Right renal cortex interstitium (tissue), 3 donors: ENCODE measurements at places on chromosomes 2 and 18. TPM values are rescaled to one million over a fixed set of nuclear protein-coding genes. Genes with fewer than 3 reads are reported as not detected.

GRCh38 chr2:168252976-168253375, 5.6 kb upstream of the STK39 start:
- DNase-seq: no peak

Gene CRYBA2
- not detected for polyA plus RNA-seq

Gene RAD51AP2
- polyA plus RNA-seq: 0.14 TPM

- no peak for DNase-seq
These were observed 237.6 kb upstream of the RGPD4 start for GRCh38 chr2:107589079-107589491.

DNA sequence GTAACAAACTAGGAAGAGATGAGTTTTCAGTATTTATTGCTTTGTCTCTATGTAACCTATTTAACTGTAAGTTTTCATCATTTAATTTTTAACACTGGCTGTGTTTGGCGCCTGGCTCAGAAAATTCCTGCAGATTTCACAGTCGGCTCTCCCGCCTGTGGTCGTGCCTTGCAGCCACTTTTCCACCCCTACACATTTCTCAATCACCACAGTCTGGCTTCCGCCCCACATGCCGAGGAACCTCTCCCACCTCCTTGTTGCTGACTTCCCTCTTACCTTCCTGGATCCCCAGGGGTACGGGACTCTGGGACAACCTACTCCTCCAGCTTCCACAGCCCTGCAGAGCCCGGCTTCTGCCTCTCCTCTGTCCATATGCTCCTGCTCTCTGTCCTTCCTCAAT, 41.6 kb upstream of the MGAT4A start:
- no peak for DNase-seq

GRCh38 chr2:96359310-96359709, 23.7 kb downstream of the NCAPH start:
- DNase-seq: no peak

Gene KYNU
- 7.1 TPM for polyA plus RNA-seq

- DNase-seq: no peak
These were observed 32.9 kb upstream of the ITPRID2 start for GRCh38 chr2:181858600-181858999.

- no peak for DNase-seq
These were observed 317.9 kb downstream of the STK39 start for GRCh38 chr2:167929484-167929883.

DNA sequence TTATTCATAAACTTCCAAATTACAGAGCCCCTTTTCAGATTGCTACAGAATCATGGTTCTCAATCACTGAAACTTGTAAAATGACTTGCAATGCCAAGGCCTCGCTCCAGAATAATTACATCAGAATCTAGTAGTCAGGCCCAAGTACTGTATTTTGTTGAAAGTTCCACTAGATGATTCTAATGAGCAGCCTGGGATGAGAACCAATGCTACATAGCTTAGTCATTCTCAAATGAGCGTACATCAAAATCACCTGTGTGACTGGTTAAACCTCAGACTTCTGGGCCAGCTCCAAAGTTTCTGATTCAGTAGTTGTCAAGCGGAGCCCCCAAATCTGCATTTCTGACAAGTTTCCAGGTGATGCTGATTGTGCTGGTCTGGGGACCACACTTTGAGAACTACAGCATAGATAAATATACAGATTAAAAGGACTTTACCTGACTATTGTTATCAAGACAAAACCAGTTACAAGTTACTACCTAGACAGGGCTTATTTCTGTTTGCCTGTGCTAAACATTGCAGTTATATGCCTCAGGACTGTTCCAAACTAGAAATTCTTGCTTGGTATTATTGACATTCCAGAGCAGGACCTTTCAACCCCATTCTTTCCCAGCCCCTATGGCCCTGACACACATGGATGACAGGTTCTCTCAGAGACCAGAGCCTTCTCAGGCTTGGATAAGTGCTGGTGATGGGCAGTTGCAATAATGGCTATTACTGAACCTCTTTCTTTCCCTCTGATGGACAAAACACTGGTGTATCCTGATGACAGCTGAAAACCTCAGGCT, 83.1 kb downstream of the UPP2 start:
- DNase-seq: no peak

- DNase-seq: no peak
These were observed 239.1 kb downstream of the ASXL3 start for GRCh38 chr18:33817096-33817495.

DNA sequence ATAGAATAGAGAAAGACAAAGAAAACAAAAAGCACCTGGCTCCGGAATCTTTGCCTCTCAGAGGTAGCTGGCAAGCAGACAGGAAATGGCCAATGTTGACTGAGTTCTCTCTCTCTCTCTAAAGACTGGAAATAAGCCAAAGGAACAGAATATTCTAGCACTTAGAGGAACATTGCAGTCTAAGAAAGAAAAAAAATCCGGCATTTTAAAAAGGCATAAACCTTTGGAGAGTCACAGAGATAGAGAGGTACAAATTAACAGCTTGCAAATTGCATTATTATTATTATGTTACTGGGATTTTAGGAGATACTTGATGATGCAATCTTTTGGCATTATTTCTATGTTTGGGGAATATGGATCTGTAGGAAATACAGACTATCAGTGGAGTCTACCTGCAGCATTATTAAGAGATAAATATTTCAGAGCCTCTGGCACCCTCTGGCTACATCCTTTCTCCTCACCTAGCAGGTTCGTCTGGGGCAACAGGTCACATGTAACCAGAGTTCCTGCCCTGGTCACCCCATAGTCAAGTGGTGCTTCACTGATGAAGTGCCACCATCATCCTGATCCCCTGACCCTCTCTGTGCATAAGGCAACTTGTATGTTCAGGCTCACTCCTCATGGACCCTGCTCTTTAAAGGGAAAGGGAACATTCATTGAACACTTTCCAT, 318.9 kb upstream of the ACVR2A start:
- DNase-seq: no peak

Gene CCDC141
- polyA plus RNA-seq: 0.83 TPM

DNA sequence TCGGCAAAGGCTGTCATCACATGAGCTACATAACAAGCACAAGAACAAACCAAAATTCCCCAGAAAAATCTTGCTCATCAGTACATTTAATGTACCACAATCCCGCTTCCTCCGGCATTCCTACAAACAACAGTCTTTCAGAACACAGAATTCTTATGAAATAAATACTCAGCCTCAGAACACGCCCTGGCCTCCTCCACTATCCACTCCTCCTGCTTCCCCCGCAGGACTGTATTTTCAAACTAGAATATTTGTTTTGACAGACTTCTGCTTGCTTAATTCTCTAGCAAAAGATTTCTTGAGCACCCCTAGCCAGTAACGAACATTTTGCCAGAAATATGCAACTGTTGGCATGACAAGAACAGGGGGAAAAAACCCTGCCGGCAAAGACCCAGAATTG, 131.2 kb downstream of the THADA start:
- DNase-seq: no peak

Gene IL36RN
- not detected for polyA plus RNA-seq

- DNase-seq: no peak
These were observed 250.9 kb downstream of the FBXO15 start for GRCh38 chr18:73896685-73897084.

Gene CD207
- 0.07 TPM for polyA plus RNA-seq

GRCh38 chr2:61463769-61464475, 7.0 kb downstream of the USP34 start:
- DNase-seq: no peak

Gene PDE11A
- polyA plus RNA-seq: 6.9 TPM

- no peak for DNase-seq
These were observed 46.8 kb downstream of the TRIB2 start for GRCh38 chr2:12763486-12763885.

GRCh38 chr18:23209796-23210195, 74.5 kb downstream of the CABLES1 start:
- DNase-seq: no peak

GRCh38 chr18:44119607-44120006, 561.1 kb upstream of the SETBP1 start:
- no peak for DNase-seq

DNA sequence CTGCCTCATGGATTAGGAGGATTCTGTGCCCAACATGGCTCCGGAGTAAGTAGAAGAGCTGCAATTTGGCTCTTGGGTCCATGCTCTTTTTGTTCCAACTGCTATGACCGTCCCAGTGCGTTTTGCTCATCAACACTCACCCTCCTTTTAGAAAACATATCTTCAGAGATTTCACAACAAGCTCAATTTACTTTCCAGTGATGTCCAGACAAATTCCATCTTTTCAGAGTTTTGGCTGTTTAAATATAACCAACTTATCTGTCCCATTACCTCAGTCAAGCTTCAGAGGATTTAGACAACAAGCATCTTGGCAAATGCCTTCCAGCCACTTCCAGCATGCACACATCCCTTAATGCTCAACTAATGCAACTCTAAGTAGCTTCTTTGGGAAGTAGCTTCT, 6.9 kb upstream of the SLC14A2 start:
- no peak for DNase-seq

Gene RGPD8
- 1.9 TPM for polyA plus RNA-seq

Gene B3GNT7
- 2.8 TPM for polyA plus RNA-seq

GRCh38 chr2:143802871-143803650, 673.8 kb downstream of the ARHGAP15 start:
- no peak for DNase-seq

DNA sequence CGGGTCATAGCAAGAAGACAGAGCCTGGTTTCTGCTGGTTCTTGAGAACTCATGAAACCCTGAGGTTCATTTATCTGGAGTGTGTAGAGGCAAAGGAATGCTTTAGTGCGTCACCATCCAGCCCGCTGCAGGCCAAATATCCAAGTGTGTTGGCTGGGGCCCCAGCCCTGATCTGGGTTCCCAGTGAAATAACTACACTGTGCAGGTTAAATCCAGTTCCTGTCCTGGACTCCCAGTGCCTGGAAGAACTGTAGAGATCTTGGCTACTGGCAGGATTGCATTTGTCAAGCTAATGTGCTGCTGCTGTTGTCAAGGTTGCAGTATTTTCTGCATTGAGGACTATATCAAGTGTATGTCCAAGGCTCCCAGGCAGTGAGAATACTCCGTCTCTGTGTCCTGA, 89.9 kb downstream of the MAPK4 start:
- DNase-seq: no peak

DNA sequence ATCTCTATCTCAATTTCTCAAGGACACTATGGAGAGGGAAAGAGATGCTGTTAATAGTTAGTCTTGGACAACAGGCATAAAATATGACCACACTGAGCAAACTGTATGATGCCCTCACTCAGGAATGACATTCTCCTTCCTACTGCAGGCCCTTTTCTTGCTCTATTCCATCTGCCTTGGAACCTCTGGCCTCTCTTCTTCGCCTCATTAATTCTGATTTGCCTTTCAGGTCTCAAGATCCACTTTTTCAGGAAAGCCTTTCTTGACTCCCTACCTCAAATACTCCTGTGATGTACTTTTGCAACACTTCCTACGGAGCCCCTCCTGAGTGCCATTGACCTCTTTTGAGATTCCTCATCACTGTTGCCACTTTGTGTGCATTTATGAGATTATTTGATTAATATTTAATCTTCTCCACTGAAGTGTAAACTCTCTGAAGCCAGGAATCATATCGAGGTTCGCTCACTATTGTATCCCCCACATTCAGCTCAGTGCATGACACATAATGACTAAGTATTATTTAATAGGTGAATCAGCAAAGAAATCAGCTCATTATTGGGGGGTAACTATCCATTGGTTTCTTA, 21.3 kb upstream of the SPP2 start:
- no peak for DNase-seq

DNA sequence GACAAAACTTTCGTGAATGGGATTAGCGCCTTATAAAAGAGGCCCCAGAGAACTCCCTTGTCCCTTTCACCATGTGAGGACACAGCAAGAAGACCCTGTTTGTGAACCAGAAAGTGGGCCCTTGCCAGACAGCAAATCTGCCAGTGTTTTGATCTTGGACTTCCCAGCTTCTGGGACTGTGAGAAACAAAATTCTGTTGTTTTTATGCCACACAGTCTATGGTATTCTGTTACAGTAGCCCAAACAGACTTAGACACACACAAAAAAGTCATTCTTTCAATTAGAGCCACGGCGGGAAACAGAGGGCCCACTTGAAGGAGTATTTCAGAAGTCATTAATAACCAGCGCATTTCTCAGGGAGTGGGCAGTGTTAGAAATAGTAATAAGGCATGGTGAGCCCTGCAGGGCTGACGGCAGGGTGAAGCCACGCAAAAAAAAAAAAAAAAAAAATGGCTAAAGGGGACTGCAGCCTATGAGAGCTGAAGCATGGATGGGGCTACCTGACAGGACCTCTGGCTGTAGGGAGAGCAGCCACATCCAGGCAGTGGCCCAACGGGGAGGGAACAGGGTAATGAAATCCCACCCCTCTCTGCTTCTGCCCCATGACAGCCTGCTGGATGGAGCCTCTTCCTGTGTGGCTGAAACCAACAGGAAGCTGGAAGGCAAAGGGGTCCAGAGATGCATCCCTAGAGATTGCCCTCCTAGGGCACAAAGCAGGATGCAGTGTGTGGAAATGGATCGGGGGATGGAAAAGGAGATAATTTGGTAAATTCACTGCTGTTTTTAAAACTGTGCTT, 189.3 kb downstream of the KCNS3 start:
- DNase-seq: no peak

Gene POTEF
- 0.17 TPM for polyA plus RNA-seq

DNA sequence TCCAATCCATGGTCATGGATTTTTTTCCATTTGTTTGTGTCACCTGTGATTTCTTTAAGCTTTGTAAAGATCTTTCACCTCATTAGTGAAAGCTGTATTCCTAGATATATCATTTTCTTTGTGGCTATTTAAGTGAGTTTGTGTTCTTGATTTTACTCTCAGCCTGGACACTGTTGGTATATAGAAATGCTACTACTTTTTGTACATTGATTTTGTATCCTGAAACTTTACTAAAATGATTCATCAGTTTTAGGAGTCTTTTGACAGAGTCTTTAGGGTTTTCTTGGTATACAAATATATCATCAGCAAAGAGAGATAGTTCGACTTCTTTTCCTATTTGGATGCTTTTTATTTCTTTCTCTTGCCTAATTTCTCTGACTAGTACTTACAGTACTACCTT, 12.3 kb downstream of the GKN2 start:
- no peak for DNase-seq

DNA sequence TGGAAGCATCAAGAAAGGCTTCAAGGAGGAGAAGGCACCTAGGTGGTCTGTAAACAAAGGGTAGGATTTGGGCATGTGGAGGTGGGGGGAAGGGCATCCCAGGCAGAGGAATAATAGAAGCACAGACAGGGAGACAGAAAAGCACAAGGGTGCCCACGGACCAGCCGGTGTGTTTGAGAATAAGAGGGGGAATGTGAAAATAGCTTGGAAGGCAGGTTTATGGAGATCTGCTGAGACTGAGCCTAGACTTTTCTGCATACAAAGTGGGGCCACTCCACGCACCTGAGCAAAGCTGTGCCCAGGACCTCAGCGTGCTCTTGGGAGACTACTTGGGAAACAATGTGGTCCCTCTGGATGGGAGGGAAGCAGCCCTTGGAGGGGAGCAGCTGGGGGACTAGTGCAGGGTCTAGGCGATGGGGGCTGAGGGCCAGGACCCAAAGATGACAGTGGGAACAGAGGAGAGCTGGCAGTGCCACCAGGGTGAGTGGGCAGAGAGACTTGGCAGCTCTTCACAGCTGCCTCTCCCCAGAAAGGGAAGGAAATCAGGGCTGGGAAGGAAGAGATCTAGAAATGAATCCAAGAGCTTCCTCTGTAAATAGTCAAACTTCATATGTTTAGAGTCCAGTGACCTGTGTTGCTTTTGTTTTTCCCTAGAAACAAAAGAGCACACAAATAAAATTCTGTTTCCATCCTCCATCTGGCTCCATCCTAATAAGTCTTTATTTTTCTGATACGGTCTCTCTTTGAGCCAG, 110.7 kb upstream of the SMAD7 start:
- DNase-seq: no peak

Gene ASTL
- polyA plus RNA-seq: 0.17 TPM

GRCh38 chr2:19837235-19837766, 64.5 kb downstream of the TTC32 start:
- no peak for DNase-seq
